ENCODE measurements at places on chromosomes 11 and 22. TPM values are rescaled to one million over a fixed set of nuclear protein-coding genes. Genes with fewer than 3 reads are reported as not detected.

- DNase-seq, result no peak
These were observed 124.2 kb downstream of the KCNQ1OT1 start for GRCh38 chr11:2575591-2576051.

DNA sequence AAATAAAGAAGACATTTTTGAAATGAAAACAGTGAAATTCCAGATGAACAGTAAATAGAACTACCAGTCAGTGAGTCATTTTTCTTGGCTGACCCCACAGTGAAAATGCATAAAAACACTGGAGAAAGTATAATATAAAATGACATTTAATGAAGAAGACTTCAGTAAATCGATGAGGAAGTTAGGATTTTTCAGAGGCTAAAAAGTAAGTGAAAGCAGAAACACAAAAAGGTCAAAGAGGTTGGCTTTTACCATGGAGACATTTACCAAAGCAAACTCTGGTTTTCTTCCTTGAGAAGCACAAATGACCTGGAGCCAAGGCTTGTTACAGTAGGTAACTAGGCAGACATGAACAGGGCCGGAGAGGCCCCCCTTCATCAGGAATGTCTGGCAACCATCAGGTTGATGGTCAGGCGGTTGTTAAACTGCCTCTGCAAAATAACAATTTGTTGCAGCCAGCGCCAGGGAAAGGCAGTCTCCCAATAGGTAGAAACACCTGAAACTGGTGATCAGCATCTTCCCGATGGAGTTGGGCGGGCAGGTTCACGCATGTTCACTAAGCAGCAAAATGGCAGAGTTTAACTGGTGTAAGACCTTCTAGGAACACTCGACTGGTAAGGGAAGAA is 16.7 kb upstream of the TMEM123 start:
- DNase-seq, result no peak

- peak; percentile 87 for DNase-seq
These were observed at the start of gene GAS2L1 for GRCh38 chr22:29306175-29306834. Gene GAS2L1, plus strand, starts transcription at chr22:29306650. Its CDS starts 1,456 bp downstream, at chr22:29308106.

DNA sequence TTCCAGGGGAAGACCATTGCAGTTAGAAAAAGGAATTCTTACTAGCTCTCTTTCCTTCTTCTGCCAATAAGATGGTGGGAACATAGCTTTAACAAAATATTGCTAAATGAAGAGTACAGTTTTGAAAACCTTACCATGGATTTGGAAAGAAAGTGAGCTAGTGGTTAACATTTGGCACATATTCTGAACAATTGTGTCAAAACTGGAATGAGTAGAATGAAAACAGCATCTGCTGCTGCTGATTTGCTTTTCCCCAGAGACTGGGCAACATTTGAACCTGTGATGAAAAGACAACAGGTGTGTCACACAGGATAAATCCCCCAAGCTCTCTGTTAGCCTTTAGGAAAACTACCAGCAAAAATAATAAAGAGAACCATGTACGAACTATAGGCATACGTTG is 761.4 kb downstream of the KCNA4 start:
- DNase-seq, result no peak

GRCh38 chr11:65859095-65859811 is 980 bp upstream of the MUS81 start:
- peak; percentile 99 for DNase-seq

- peak; percentile 89 for DNase-seq
These were observed 596.0 kb upstream of the B3GAT1 start for GRCh38 chr11:135008001-135008405.

GRCh38 chr11:82750643-82751139 is 17.0 kb upstream of the FAM181B start:
- peak; percentile 76 for DNase-seq

DNA sequence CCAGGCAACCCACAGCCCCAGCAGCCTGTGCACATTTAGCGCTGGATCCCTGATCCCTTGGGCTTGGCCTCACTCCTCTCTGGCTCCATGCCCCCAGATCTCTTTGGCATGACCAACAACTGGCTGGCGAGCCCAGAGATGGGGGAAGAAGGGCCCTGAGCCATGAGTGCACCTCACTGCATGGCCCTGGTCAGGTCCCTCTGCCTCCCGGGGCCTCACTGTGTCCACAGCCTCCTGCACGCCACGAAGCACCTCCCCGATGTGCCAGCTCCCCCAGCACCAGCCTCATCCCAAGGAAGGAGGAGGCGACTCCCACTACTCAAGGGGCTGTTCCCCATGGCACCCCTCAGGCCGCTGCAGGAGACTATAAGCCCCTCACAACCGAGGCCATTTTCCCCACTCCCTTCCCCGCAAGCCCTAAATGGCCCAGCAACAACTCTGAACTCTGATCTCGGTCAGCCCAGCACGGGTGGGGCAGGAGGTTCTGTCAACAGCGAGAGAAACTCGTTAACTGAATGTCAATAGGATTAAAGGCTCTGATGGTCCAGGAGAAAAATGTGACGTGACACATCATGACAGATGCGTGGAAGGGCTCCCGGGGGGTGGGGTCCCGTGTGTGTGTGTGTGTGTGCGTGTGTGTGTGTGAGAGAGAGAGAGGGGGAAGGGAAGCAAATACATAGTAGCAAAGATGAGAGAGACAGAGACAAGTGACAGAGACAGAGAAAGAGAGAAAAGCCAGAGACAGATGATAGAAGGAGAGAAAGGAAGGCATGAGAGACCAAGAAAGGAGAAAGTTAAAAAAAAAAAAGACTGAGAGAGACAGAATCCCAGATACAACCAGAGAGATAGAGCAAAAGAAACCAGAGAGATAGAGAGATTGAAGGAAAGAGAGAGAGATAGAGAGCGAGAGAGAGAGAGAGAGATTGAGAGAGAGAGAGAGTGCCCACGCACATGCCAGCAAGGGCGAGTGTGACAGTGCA is 28.4 kb upstream of the SYT7 start:
- no peak for DNase-seq

GRCh38 chr11:131498631-131499160 is 128.3 kb downstream of the NTM start:
- DNase-seq, result peak; percentile 91

- DNase-seq, result no peak
These were observed 3.1 kb upstream of the MYEOV start for GRCh38 chr11:69290806-69291205.

DNA sequence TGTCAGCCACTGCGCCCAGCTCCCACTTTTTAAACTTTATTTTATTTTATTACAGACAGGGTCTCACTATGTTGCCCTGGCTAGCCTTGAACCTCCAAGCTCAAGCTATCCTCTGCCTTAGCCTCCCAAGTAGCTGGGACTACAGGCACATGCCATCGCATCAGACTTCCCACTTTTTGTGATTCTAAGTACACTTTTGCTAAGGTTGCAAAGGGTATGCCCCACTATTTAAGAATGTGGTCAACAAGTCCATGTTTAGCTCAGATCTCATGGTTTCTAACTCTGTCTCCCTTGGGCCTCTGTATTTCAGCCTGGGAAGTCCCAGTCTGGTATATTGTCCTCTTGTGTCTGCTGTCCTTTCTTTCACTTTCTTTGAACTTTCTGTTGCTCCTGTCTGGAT is 35.3 kb downstream of the EXPH5 start:
- DNase-seq, result no peak

DNA sequence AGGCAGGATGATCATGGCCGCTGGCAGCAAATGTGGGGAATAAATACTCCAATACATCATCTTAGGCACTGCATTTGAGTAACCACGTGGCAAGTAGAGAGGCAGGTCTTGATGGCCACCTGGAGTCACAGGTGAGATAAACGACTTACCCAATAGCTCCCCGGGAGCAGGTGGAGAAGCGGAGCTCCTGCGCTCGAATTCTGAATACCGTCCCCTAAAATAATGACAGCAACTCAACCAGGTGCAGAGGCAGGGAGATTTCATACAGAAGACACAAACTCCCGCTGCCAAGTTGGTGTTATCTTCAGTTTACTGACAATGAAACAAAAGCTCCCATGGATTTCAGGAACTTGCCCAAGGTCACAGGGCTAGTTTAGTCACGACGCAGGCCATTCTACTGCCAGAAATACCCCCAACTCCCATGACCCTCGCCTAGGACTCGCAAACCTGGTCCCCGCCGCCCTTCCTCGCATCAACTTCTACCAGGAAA is 437 bp downstream of the SLC43A3 start:
- DNase-seq, result peak; percentile 22

- no peak for DNase-seq
These were observed 3.8 kb downstream of the SHISA8 start for GRCh38 chr22:41911001-41911611.

DNA sequence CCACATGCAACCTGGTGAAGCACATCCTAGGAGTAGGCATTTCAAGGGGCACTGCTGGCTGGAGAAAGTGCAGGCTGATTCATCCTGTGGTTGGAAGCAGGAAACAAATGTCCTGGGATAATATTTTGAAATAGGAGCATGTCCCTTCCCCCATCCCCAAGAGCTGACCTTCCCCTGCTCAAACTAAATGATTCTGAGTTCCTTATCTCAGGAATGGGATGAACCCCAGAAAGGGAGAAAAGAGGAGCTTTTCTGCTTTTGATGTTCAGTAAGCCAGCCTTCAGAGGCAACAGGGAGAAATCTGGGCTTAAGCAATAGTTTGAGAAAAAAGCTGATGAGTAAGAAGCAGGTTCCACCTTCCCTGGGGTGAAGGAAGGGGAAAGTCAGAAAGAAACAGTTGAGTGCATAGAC is 19.5 kb upstream of the SPON1 start:
- no peak for DNase-seq

Gene KCNJ5
- 2.7 TPM for polyA plus RNA-seq

Gene FBLN1
- polyA plus RNA-seq, result 125 TPM

Gene GLB1L3
- polyA plus RNA-seq, result 2.9 TPM

Gene TSSK2
- polyA plus RNA-seq, result not detected

Gene ARHGAP20
- polyA plus RNA-seq, result 15.9 TPM

Gene CCDC73
- 0.36 TPM for polyA plus RNA-seq

Gene MS4A8
- polyA plus RNA-seq, result 0.72 TPM

Gene CPT1B
- 24.5 TPM for polyA plus RNA-seq

Measured in spinal cord (tissue), 10 donors.